CD4-positive, CD25-positive, alpha-beta regulatory T cell (primary cell): ENCODE measurements at places on chromosomes 1 and 21. TPM values are rescaled to one million over a fixed set of nuclear protein-coding genes. Genes with fewer than 3 reads are reported as not detected.

DNA sequence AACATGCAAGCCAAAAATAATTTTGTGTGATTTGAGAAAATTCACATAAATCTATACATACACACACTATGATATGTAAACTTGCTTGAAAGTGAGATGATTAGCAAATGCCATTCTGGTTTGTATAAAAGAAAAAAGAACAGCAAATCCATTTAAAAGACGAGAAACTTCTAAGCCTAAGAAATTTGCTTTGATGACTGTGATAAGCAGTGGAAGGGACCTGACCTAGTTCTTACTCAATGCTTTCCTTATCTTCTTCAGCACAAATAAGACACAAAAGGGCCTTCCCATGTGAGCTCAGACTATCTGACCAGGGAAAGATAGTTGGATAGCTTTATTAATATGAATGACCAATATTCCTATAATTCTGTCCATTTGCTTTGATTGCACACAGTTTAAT, 25.3 kb upstream of the NMNAT2 start:
- DNase-seq: no peak

DNA sequence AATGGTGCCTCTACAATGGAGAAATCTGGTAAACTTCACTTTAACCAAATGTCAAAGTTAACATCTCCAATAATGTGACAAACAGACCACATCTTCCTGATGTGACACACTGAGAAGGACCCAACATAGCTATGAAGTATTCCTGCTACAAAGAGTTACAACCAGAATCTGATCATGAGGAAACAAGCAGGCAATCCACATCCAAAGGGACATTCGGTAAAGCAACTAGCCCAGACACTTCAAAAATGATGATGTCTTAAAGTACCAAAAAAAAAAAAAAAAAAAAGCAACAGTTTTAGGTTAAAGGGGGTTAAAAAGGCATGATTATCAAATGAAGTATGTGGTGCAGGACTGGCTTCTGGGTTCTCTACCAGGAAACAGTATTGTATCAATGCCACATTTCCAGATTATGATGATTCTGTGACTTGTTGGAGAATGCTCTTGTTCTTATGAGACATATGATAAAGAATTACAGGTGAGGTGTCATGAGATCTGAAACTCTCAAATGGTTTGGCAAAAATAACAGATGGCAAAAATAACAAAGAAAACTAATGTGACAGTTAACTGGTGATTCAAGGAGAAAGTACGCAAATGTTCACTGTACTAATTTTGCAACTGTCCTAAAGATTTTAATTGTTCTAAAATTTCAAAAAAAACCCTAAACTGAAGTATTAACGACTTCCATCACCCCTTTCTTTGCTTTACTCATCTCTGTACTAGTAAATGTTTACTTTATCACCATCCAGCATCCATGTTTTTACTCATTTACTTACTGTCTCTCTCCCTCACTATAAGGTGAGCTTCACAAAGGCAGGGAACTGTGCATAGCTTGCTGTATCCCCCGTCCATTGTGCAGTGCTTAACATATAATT, 2.8 kb downstream of the CD58 start:
- no peak for DNase-seq

DNA sequence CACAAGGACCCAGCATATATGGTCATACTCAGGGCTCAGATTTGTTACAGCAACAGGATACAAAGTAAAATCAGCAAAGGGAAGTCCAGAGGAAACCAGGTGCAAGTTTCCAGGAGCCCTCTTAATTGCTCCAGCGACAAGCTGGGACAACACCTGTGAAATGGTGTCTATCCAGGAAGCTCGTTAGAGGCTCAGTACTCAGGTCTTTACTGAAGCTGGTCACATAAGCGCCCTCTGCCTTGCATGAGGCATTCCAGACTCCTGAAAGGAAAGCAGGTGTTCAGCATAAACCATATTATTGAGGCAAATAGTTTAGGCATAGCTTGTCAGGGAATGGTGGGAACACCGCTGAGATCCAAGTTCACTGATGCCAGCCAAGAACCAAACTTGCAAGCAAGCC, 231.0 kb downstream of the SLC35F3 start:
- DNase-seq: no peak

DNA sequence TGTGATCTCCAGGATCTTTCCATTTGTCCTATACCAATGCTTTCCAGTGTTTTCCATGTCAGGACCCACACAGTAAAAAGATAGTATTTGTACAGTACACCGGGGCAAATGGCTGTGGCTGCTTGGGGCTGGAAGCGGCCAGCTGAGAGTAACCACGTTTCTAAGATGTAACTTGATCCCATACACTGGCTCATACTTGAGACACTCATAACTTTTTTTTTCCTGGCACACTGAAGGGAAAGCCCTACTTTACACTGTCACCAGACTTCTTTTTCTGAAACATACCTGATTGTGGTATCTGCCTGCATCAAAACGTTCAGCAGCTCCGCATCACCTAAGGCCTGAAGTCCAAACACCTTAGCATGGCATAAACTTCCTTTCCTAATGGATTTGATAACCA, 21.6 kb downstream of the VPS13D start:
- DNase-seq: no peak

Gene ALX3
- polyA plus RNA-seq: not detected
